Natural killer cell (primary cell): ENCODE measurements at places on chromosomes 5 and 9. TPM values are rescaled to one million over a fixed set of nuclear protein-coding genes. Genes with fewer than 3 reads are reported as not detected.

DNA sequence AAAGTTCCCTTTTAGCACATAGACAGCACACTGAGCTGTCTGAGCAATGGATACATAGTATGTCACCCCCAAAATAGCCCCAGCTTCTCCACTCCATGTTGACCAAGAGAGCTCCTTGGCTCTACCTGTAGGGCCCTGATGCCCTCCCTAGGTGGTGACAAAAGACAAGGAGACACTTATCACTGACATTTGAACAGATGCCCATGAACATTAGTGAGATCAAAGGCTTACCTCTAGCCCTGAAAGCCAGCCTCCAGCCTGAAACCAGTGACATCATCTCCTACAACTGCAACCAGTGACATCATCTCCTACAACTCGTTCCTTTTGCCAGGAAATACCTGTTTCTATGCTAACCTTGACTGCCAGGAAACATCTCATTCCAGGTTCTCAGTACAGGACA lies 122.7 kb downstream of the FSTL4 start:
- H3K4me1 ChIP-seq = no peaks in the 10 kb centered on the region
- H3K27ac ChIP-seq = no peak overlapping the region
- no peaks in the 10 kb centered on the region for H3K27me3 ChIP-seq
- no peaks in the 10 kb centered on the region for H3K36me3 ChIP-seq

- no peak for DNase-seq
- H3K27ac ChIP-seq = no peak overlapping the region
- H3K4me3 ChIP-seq = no peak overlapping the region
- no peaks in the 10 kb centered on the region for H3K27me3 ChIP-seq
- H3K4me1 ChIP-seq = no peaks in the 10 kb centered on the region
- no peaks in the 10 kb centered on the region for H3K36me3 ChIP-seq
Observed at GRCh38 chr5:17373406-17373805, 124.6 kb upstream of the TAF11L2 start.

- H3K4me1 ChIP-seq = no peaks in the 10 kb centered on the region
- H3K36me3 ChIP-seq = no peaks in the 10 kb centered on the region
- H3K27ac ChIP-seq = no peak overlapping the region
- H3K4me3 ChIP-seq = no peak overlapping the region
Observed at GRCh38 chr9:22316645-22317044, 130.0 kb upstream of the DMRTA1 start.

Gene ENTPD2
- not detected for total RNA-seq

Gene LRRC70
- 29.5 TPM for total RNA-seq

Gene DRD1
- not detected for total RNA-seq

Gene HDHD3
- 9.6 TPM for total RNA-seq
